ENCODE measurements at places on chromosomes 7 and 10. TPM values are rescaled to one million over a fixed set of nuclear protein-coding genes. Genes with fewer than 3 reads are reported as not detected.
A peak's percentile ranks its signal among the peaks of the same experiment; 100 is the strongest.

Gene MTURN
- 8.7 TPM for total RNA-seq

Gene MYL10
- not detected for total RNA-seq

Gene CLEC2L
- total RNA-seq = not detected

Gene ACSL5
- total RNA-seq = 301 TPM

Gene AMPH
- 1.1 TPM for total RNA-seq

Gene MAT1A
- total RNA-seq = not detected

Gene BTAF1
- total RNA-seq = 24.9 TPM

Gene AGR2
- 1,046 TPM for total RNA-seq

GRCh38 chr10:38740102-38740501, 646.0 kb downstream of the ZNF37A start:
- DNase-seq = no peak

GRCh38 chr7:132497098-132497497, 79.2 kb downstream of the PLXNA4 start:
- no peak for DNase-seq

DNA sequence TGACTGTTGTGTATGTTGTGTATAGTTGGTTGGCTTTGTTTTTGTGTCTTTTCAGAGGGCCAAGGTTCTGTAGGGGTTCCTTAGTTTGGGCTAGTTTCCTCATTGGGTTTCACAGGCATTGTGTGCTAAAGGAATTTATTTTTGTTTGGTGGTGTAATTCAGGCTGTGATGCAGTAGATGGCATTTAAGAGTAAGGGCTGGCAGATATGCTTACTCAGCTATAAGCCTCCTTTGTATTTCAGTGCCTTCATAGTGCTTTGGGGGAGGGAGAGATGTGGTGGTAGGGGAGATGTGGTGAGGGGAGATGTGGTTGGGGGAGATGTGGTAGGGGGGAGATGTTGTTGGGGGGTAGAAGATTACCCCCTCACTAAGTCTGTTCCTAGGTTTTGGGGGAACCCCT, 91.7 kb downstream of the SLC25A40 start:
- no peak for DNase-seq

- no peak for DNase-seq
These were observed 8.1 kb upstream of the SH2D4B start for GRCh38 chr10:80529604-80530003.

DNA sequence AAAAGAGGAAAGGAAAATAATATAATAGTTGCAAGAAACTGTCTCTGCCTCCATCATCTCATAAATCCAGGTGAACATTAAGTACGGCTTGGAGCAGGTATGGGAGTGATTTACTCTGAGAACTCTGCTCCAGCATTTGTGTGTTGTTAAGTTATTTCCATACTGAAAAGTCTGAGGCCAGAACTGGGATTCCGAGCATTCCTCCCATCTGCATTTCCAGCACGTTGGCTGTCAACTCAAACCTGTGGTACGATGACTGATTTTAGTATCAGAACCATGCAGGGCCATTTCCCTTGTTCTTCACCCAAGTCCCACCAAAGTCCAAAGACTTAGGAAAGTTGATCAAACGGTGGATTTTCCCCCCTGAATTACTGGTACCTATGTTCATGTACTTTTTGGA, 104.9 kb downstream of the CREB5 start:
- DNase-seq = no peak

GRCh38 chr10:29807163-29807806, 172.5 kb upstream of the SVIL start:
- no peak for DNase-seq

DNA sequence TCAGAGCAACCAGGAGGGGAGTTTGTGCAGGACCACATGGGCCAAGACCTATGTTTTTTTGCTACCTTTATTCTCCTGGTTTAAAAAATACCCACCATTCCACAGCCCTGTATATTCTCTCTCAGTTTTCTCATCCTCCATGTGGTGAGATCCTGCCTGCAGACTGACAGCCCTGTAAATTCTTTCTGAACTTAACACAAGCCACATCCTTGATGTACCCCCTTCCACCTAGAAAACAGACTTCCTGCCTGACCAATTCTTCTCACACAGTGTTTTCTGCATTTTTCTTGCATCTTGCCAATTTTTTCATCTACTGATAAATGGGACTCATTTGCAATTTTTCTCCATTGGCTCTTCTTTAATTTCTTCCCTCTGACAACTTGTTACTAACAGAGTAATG, 78.4 kb downstream of the INSYN2A start:
- no peak for DNase-seq

DNA sequence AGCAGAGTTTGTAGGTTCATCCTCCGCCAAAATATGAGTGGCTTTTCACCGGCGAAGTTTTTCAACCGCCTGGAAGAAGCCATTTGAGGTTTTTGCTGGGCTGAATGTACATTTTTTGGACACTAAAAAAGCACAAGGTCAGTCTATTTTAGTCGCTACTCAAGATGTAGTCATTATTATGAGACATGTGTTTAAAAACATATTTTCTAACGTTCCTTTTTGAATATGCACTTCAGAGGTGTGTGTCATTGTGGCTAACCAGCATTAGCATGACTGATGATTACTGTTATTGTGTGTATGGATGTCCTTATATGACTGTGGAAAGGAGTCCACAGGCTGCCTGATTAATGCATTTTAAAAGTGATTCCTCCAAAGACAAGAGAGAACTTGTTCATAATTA, 605.4 kb downstream of the INHBA start:
- no peak for DNase-seq

- DNase-seq = no peak
These were observed 453.9 kb upstream of the GHITM start for GRCh38 chr10:83685458-83685857.

DNA sequence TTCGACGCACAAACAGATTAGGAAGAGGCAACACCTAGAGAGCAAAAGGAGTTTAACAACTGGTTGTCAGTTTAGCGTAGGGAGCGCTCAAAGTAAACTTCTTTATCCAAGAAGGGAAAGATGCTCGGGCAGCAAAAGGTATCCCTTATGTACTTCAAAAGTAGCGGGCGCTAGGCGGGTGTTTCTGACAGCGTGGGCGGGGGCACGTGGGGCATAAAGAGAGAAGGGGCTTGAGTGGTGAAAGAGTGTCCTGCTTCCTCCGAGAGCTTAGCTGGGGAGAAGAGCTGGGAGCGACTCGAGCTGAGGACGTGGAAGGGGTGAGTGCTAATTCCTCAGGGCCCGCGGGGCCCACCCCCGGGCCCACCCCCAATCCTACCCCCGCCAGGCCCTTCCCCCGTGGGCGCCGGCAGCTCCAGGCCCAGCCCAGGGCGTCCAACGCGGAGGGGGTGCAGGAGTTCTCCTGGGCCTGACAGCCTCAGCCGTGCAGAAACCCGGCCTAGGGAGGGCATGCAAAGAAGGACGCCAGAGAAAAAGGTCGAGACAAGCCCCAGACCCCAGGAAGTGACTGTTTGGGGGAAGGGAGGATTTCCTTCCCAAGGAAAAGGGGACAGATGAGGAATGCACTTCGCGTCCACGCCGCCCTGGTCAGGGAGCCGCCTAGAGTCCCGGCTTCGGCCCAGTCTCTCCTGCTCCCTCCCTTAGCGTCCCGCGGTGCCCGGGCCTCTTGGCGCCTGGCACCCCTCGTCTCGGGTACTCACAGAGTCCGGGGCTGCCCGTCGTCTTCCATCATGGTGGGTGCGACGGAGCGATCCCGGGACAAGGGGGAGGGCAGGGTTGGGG, 868 bp downstream of the TIAL1 start:
- peak; percentile 45 for DNase-seq

- no peak for DNase-seq
These were observed 617.9 kb upstream of the MKI67 start for GRCh38 chr10:128744092-128744491.

DNA sequence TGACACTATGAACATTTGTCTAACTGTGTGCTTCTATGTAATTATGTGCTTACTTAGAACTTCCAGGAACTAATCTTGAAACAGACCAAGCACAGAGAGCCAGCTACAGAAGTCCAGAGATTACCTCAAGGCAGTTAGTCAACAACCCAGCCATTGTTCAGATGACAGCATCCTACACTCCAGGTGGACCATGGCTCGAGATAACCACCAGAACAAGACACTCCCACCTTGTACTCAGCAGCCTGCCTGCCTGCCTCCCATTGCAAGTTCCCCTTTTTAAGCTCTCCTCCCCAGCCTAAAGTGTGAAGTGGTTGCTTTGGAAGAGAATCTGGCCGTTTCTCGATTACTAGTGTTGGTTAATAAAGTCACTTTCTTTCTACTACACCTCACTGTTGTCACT, 1080.6 kb upstream of the LRRN3 start:
- no peak for DNase-seq

GRCh38 chr10:15824498-15824897, 35.8 kb downstream of the MINDY3 start:
- no peak for DNase-seq
